ENCODE measurements at places on chromosomes 1 and 21.

DNA sequence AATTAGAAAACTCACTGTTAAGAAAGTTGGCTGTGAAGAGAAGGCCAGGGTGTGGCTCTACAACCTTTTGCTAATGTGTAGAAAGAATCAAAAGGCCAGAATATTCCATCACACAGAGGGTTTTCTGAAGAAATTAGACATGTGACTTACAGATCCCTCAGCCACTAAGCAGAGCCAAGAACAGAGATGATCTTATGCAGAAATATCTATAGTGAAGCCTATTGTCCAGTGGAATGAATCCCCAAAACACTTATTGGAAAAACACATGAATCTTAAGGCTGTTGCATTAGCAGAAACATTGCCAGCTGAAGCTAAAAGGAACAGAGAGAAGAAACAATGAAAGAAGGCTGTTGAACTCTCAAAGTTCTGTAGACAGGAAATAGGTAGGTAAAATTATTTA is 979.2 kb downstream of the MRPL39 start:
- DNase-seq, result no peak

DNA sequence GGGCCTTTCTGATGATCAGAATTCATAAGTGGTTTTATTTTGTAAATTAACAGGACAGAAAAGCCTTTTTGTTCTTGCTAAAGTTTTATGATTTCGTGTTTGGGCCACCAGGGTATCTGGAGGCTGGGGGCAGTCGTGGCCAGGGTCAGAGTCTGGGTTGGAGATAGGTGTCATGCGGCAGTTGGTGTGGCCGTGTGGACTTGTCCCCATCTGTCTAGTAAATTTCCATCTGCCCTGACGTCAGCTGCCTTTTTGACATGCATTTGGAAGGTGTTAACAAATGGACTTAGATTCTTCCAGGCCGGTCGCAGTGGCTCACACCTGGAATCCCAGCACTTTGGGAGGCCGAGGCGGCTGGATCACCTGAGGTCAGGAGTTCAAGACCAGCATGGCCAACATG is 56.8 kb downstream of the SKI start:
- DNase-seq, result no peak

DNA sequence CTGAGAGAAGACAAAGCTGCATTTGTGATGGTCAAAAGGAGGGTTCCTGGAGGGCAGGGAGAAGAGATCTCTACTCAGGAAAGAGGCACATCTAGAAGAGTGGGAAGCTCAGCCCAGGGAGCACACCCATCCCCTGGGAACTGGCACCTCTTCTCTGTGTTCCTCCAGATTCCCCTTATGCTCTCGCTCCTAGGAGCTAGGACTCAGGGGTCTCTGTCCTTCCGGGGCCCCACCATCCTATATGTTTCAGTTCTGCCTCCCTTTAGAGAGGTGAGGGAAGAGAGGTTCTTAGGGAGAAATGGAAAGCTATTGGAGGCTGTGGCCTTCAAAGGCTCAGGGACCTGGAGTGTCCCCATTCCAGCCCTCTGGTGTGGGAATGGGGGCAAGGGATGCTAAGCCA is 4.6 kb upstream of the PPM1J start:
- DNase-seq, result no peak

GRCh38 chr21:17699524-17700189 is 87.0 kb upstream of the BTG3 start:
- DNase-seq, result no peak

- DNase-seq, result no peak
These were observed 145.5 kb upstream of the IRF2BP2 start for GRCh38 chr1:234755449-234755863.

- no peak for DNase-seq
These were observed 29.0 kb upstream of the ARID1A start for GRCh38 chr1:26666855-26667254.

DNA sequence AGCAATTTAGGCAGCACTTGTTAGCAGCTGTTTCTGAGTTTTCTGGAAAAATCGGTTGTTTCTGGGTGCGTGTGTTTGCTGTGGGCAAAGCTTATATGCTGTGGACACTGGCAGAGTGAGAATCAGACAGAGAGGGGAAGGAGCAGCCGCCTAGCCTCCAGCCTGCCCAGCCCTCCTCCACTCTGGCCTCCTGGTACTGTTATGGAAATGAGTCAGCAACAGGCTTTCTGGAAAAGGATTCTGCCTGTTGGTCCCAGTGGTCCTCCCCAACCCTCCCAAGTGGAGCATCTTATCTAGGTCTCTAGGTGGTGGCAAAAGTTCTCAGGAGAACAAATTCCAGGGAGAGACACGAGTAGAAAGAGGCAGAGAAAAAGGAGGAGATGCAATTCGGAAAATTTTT is 42.2 kb upstream of the GOLT1A start:
- DNase-seq, result no peak

GRCh38 chr1:66402194-66402593 is 131.8 kb upstream of the SGIP1 start:
- DNase-seq, result peak; percentile 98

DNA sequence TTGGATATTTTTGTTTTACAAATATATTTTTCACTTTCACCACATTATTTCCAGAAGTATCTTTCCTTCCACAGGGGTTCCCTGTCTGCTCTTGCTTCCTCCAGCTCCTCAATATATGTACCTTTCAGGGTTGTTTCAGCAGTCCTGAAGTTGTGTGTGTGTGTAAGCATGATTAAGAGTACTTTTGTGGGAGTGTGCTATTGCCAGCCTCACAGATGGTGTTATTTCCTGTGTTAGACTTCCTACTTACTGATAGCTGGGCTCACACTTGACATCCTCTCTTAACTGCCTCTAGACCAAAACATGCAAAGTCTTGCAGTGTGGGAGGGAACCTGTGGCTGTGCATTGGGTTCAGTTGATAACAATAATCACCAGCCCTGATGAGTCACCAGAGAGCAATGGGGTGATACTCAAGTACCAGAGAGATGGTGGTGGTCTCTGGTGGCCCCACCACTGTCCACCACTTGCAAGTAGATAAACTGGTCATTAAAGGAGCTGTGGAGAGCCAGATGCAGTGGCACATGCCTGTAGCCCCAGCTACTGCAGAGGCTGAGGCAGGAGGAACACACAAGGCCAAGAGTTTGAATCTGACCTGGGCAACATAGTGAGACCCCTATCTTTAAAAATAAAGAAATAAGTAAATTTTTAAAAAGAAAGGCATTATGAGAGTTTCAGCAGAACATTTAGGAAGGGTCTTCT is 126.7 kb downstream of the NR5A2 start:
- peak; percentile 89 for DNase-seq

- DNase-seq, result no peak
These were observed 37.6 kb upstream of the HMCN1 start for GRCh38 chr1:185696422-185697150.

GRCh38 chr21:44528634-44528995 is 11.4 kb downstream of the KRTAP10-1 start:
- DNase-seq, result no peak

DNA sequence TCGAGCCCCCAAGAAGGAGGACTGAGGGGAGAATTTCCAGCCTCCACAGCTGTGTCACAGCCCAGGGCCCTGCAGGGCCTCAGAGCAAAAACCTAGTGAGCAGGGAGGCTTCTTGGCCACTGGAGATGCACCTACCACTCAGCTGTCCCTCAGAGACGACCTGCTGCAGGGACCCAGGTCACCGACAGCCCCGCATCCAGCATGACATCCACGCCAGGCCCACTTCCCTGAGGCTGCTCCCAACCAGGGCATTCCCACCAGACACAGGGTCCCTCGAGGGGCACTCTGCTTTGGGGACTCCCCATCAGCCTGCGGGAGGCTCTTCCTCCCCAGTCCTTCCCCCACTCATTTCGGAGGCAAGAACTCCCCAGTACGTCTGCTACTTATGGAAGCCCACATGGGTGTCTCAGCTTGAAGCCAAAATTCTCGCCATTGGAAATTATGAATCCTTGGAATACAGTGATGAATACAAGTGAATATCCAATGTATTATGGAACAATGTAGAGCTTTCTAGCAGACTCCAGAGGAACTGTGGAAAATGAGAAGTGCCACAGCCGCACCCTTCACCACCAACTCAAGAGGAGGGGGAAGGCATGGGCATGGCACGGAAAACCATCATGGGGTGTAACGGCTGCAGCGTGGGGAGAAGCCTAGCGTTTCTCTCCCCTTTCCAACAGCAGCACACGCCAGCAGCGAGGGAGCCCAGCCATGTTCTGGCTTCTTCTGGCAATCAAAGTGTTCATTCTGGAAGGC is 6.9 kb downstream of the TFF3 start:
- no peak for DNase-seq

- DNase-seq, result no peak
These were observed 993.0 kb upstream of the PRMT6 start for GRCh38 chr1:106063510-106063909.

GRCh38 chr21:26282058-26282457 is 111.5 kb upstream of the APP start:
- DNase-seq, result no peak

- DNase-seq, result no peak
These were observed 51.6 kb downstream of the GRIK3 start for GRCh38 chr1:36982709-36983108.

- no peak for DNase-seq
These were observed 33.4 kb upstream of the XPR1 start for GRCh38 chr1:180598333-180598974.

Measured in NAMALWA (cell line).